ENCODE measurements at places on chromosomes 7 and 10.

- DNase-seq, result no peak
Measured at GRCh38 chr10:26628395-26628794, 69.1 kb upstream of the PDSS1 start.

GRCh38 chr7:53094827-53095226 is 59.4 kb downstream of the POM121L12 start:
- DNase-seq, result no peak

DNA sequence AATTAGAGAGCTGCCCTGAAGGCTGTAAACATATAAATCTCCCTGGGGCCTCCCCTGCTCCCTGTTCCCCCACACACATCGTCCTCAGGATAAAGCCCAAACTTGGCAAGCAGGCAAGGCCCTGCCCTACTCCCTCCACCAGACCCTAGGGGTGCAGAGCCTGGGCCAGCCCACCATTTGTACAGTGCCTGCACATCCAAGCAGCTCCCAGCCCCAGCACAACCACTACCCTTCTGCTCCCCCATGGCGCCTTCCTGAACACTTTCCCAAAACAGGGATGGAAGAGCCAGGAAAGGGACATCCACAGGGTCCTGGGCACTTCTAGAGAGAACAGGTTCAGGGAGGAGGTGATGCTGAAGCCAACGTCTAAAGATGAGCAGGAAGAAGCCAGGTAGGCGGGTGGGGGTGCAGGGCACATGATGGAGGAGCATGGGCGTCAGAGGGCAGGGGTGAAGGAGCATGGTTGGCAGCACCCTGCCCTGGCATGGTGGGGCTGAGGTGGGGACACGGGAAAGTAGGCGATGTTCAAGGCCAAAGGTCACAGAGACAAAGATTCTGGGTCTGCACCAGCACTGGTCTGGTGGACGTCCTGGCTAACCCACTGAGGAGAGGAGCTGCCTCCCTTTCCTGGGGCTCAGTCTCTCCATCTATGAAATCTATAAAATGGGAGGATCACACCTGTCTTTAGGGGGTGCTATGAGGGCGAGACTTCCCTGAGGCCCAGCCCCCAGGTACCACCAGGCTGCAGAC is 140.6 kb downstream of the ARHGAP22 start:
- DNase-seq, result no peak

DNA sequence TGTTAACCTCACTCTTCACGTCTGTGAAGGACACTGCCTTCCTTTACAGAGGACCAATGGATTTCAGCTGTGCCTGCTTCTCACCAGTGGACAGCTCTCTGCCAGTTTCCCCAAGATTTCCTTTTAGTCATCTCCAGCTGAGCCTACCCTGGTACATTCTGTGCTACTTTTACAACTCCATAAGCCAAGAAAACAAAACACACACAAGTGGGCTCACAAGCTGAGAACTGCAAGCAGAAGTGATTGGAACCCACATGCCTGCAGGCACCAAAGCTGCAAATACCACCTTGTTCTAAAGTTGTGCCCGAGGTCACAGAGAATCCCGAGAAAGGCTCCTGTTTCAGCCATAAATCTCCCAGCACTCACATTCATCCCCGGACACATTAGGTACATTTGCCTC is 636.8 kb downstream of the PHTF2 start:
- no peak for DNase-seq

DNA sequence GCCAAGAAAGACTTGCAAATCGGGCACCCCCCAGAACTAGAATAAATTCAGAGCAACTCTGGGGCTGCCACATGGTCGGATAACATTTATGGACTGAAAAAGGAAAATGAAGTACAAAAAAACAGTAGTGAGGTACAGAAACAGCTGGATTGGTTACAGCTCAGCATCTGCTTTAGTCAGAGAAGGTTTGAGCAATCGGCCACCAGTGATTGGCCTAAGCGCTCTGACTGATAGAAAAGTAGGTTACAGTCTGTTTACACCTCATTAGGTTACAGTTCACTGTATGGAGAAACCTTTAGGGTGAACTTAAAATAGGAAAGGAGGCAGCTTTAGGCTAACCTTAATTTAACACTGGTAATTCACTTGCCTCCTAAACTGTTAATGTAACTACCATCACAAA is 102.0 kb upstream of the DKK1 start:
- no peak for DNase-seq

DNA sequence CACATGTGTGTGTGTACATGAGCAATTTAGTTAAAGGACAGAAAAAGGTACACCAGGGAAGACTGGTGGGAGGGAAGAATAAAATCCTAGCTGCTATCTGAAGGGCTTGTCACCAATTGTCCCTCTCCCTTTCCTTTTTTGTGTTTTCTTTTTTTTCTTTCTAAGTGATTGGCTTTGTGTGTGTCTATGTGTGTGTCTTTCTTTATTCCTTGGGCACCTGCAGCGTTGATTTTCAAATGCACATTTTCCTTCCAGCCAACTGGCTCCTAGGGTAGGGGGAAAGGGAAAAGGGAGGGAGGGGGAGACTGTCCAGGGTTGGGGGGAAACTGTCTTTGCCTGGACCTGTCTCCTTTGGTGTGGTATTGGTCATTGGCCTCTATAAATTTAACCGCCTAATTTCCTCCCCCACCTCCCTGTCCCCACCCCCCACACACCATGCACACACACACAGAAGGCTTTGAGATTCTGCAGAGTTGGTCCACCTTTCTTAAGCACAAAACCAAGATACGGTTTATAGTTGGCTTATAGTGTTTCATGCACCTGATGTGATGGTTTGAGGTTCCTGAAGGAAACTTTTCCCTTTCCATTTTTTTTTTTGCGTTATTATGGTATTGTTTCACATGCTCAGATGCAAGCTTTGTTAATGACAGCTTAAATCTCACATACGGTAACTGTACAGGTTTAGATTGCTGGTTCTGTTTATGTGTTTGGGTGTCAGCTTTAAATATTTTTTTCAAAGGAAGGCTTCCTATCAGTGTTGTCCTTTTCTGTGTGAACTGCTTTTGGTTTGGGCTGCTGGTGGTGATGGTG is 2.6 kb downstream of the AUTS2 start:
- no peak for DNase-seq

DNA sequence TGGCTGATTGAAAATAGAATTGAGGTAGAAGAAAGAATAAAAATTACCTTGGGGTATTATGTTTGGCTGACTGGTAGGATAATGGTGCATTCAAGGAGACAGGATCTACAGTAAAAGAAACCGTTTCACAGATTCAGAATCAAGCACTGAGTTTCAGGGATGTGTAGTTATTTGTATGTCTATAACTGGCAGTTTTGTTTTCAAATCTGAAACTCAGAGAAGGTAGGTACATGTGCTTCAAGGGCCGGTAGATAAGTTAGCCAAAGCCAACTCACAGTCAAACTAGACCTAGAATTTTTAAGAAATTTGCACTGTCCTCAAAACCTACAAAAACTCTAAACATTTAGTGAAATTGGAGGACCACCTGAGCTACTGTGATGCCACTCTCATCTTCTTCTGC is 191.5 kb downstream of the FOXP2 start:
- DNase-seq, result no peak

GRCh38 chr10:72025400-72025799 is 61.2 kb downstream of the CHST3 start:
- DNase-seq, result no peak

DNA sequence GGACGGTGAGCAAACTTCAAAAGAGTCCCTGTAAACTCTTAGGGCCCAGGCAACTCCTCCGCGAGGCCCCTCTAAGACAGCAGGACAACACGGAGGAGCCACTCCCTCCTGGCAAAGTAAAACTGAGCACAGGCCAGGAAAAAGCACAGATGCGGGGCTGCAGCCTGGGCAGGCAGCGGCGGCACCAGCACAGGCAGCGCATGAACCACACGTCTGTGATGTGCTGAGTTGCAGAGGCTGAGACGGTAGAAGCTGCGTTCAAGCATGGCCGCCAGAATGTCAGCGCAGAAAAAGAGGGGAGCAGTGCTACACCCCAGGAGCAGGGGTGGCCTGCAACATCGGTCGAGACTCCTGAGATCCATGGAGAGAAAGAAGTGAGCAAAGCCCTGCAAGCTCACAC is 46.1 kb upstream of the STK17A start:
- DNase-seq, result no peak

- DNase-seq, result no peak
Measured at GRCh38 chr7:12594122-12594897, 23.8 kb downstream of the SCIN start.

DNA sequence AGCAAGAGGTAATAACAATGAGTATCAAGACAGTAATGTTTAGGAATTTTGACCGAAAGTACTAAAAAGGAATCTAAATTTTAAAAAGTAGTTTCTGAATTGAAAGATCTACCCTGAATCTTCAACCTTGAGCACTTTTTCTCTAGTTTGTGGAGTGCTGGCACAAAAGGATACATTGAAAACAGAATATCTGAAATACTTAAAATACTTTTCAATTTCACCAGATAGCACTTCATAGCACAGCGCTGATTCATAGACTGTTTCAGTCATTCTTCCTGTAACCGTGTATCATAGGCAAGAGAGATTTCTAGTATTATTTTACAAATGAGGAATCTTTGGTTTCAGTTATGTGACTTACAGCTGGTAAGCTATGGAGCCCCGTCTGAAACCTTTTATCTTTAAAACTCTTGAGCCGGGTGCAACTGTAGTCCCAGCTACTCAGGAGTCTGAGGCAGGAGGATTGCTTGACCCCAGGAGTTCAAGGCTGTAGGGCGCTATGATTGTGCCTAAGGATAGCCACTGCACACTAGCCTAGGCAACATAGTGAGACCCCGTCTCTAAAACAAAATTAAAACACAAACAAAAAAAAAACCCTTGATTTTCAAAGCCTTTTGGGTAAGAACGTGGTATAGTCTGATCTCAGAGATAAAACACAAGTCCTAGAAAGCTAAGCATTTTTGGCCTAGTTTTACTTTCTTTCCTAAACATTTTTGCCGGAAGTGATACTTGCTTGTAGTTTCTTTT is 35.1 kb downstream of the FHIP2A start:
- DNase-seq, result no peak

GRCh38 chr7:51335057-51335456 is 18.4 kb upstream of the COBL start:
- DNase-seq, result peak; percentile 98

- no peak for DNase-seq
Measured at GRCh38 chr7:121761399-121761798, 111.6 kb upstream of the PTPRZ1 start.

GRCh38 chr10:54665095-54665494 is 135.9 kb downstream of the PCDH15 start:
- DNase-seq, result no peak

GRCh38 chr7:78444267-78444666 is 645.7 kb downstream of the PHTF2 start:
- peak; percentile 6 for DNase-seq

GRCh38 chr7:70434821-70435220 is 697.1 kb upstream of the GALNT17 start:
- no peak for DNase-seq

DNA sequence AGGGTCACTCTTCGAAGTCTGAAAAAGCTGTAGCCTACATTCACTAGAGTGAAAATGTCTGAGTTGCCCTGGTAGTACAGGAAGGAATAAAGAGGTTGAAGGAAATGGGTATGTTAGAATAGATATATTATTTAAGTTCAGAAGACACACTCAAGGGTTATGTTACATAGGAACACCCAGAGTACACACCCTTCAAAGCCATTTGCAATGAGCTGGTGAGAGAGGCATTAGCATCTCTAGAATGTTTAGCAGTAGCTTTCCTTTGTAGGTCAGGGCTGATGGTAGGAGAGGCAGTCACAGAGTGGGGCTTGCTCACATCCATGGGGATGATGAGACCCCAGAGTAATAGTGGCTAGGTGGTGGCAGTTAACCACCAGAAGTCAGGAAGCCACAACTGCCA is 221.2 kb downstream of the SLC25A13 start:
- no peak for DNase-seq

DNA sequence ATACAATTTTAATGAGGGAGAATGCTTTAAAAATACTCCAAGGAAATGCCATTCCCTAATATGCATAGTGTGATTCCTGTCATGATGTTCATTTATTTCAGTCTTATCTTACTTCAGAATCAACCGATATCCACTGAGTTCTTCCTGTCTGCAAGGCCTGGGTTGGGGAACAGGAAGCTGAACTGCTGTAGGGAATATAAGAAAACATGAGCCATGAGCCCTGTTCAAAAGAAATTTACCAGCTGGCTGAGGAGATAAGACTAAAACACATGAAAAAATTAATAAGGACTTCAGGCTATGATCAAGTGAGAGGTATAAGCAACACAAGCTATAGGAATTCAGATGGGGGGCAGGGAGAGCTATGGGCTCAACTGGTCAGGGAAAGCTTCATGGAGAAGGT is 184.7 kb downstream of the PLPP4 start:
- no peak for DNase-seq

GRCh38 chr7:86788948-86789347 is 145.2 kb downstream of the GRM3 start:
- no peak for DNase-seq

- DNase-seq, result no peak
Measured at GRCh38 chr7:150369748-150370501, 1.3 kb downstream of the REPIN1 start.

DNA sequence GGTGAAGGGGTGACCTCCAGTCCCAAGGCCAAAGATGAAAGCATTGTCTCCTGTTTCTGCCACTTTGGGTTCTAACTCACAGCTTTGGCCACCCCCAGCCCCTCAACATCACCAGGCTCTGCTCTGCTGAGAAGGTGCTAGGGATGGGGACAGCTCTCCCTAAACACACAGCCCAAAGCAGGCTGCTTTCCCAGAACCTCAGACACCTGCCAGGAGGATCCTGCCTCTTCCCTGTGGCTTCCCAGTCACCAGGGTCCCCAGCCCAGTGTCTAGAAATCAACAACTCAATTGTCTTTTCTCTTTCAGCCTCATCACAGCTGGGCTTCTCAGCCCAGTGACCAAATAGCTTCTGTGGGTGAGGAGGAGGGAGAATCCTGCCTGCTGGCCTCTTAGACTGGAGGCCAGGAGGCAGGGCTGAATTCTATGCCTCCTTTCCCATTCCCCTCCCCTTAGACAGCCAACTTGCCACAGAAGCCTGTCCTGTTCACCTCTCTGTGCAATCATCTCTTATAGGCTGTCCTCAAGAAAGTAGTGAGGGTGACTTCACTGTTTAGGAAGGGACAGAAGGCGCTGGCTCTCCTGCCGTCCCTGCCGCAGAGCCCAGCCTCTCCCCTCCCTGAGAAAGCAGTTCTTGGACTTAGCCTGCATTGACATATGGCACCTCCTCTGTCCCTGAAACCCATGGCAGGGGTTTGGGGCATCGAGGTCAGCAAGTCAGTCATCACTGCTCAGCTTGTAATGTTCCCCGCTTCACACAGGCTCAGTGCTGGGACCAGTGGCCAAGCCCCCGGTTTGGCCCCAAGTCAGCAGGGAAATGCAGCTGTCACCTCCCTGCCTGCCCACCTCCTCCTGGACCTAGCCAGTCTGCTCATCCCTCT is 3.7 kb downstream of the FGF8 start:
- peak; percentile 46 for DNase-seq

GRCh38 chr7:87570178-87570577 is 30.5 kb downstream of the ABCB1 start:
- no peak for DNase-seq

- no peak for DNase-seq
Measured at GRCh38 chr10:92175164-92175563, 115.7 kb downstream of the CPEB3 start.

DNA sequence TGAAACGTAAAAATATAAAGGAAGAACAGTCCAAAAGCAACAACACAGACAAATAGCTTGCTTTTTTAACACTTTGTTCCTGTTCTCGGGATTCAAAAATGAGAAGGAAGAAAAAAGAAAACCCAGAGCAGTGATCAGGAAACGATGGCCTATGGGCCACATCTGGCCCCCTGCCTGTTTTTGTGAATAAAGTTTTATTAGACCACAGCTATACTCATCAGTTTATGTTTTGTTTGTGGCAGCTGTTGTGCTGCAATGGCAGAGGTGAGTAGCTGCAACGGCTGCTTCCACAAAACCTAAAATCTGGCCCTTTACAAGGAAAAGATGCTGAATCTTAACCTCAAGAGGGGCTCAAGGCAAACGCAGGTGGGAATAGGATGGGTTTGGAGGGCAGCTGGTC is 96.4 kb downstream of the CCDC3 start:
- DNase-seq, result no peak
